ENCODE measurements at places on chromosomes 5 and 9. TPM values are rescaled to one million over a fixed set of nuclear protein-coding genes. Genes with fewer than 3 reads are reported as not detected.

GRCh38 chr9:95043826-95044225 lies 273.7 kb downstream of the FANCC start:
- no peak for DNase-seq

- peak; percentile 17 for DNase-seq
Observed at GRCh38 chr5:113034182-113034773, 57.7 kb downstream of the DCP2 start.

- no peak for DNase-seq
Observed at GRCh38 chr5:88142886-88143692, 125.6 kb downstream of the TMEM161B start.

- DNase-seq, result no peak
Observed at GRCh38 chr5:139186752-139187326, 11.3 kb downstream of the SIL1 start.

DNA sequence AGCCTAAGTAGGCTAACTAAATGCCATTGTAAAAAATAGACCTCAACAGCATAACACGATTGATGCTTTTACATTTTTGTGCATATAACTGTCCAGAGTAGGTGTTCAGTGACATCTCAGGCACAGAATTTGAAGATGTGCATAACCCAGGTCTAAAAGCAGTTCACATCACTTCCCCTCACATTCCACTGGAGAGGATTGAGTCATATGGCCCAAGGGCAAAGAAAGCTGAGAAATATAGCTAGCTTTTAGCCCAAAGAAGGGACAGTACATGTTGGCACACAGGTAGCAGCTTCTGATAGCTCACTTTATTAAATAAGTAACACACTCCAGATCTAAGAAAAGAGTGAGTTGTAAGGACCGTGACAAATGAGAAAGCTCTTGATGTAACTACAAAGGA lies 2259.5 kb upstream of the WWC1 start:
- no peak for DNase-seq

GRCh38 chr9:111919875-111920274 lies 23.3 kb downstream of the UGCG start:
- no peak for DNase-seq

GRCh38 chr5:169158764-169159163 lies 142.2 kb downstream of the SLIT3 start:
- DNase-seq, result no peak

DNA sequence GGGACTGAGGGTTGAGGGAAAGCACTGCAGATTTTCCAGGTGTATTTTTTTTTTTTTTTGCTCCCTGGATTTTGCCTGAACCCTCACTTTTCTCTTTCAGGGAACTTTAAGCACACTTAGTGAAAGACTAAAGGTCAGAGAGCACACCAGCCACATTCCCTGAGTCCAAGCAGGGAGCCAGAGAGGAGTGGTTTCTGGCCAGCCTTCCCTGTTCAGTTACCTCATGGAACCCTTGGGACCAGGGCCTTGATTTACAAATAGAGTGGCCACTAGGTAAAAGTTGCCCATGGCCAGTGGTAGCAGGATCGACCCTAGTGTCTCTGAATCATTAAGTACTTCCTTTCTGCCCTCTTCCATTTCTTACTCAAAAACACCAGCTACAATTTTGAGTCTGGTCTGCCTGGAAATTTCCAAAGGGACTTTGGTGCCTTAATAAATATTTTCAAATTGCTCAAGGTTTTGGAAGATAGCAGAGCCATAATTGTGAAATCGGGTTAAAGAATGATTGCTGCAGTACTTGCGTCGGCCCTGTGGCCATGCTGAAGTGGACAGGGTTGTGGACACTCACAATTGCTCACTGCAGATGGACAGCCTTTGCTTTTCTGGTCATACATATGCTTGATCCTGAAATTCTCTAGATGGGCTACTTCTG lies 14.5 kb downstream of the PALM2AKAP2 start:
- DNase-seq, result no peak

DNA sequence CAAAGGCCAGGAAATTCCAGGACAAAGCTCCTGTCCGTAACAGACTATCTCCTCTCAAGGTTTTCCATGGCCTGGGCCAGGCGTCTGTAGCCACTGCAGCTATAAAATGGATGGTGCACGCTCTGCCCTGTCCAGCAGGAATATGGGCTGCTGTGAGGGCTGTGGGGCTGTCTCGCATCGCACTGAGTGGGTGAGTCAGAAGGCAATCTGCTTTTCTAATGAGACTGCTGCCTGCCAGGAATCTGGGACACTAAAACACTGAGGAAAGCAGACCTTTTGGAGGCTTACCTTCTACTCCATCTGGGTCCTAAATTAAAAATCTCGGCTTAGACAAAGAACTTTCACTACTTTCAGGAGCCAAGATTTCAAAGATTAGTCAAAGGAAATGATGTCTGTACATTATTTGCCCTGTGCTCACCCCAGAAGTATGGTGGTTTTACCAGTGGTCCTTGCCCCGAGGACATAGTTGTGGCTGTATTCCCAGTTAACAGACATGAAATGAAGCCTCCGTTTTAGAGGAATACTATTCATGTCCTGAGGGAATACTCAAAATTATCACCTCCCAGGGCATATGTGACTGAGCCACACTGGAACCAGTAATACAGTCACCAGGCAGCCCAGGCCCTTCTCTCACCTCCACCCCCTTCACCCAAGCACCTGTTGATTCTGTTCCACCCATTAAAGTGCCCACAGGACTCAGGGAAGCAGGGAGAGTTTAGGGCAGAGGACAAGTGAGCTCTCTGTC lies 56.4 kb downstream of the PFDN1 start:
- no peak for DNase-seq

DNA sequence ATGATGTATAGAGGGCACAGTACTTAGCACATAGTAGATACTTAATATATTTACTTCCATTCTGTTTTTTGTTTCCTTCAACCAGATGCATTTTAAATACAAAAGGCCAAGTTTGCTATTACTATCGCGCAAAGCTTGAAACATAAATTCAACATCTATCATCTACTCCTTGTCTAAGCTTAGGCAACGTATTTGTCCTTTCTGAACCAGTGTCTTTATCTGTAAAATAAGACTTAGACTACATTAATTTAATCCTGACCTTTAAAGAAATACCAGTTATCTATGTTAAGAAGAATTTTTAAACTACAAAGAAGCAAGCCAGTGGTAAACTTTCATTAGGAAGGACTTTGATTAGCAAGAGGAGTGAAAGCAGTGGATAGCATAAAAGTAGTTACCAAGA lies 173.0 kb downstream of the WDR70 start:
- no peak for DNase-seq

DNA sequence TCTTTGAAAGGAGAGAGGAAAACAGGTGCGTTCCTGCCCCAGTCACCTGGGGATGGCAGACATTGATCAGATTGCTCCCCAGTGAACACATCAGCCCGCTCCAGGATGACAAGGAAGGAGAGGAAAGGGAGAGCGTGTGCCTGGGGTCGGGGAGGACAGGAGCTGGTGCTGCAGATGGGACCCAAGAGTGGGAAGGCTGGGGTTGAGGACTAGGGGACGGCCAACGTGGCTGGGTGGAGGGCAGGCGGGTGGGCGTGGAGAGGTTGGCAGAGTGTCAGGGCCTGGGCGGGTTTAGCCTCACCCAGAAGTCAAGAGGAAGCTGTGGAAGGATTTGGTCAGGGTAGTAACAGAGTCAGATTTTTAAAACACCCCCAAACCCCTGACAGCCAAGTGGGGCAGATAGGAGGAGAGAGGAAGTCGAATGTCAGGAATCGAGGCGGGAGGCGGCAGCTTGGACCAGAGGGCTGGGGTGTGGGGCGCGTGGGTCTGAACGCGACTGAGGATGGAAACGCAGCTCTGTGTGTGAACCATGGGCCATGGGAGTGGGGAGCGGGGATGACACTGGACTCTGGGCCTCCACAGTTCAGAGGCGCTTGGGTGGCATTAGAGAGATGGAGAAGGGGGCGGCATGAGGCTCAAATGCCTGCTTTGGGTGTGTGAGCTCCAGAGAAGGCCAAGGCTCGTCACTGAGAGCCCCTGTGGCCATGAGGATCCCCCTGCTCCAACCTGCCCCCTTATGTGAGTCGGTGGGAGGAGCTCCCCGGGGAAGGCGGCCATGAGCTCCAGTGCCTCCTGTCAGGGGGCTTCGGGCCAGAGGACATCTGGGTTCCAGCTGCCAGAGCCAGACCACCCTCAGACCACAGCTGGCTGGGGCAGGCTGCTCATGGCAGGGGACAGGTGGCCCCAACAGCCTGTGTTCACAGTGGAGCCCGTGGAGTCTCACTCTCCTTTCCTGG lies 24.6 kb downstream of the LAMC3 start:
- no peak for DNase-seq

GRCh38 chr5:127400539-127400938 lies 109.9 kb downstream of the MEGF10 start:
- no peak for DNase-seq

DNA sequence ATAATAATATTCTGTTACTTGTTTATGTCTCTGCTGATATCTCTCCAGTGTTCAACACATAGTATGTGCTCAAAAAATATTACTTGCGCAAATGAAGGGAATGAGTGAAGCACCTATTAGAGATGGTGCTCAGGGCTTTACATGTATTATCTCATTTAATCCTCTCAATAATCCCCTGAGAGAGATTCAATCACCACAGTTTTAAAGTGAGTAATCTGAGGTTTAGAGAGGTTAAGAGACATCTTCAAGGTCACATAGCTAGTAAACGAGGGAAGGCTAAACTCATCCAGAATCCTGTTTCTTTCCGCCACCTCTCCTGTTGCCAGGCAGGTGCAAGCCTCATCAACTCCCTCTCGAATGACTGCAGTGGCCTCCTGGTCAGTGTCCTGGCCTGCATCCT lies 82.0 kb downstream of the UGCG start:
- no peak for DNase-seq

GRCh38 chr5:35009657-35010056 lies 38.1 kb downstream of the AGXT2 start:
- DNase-seq, result no peak

The PRKAA1 gene
- 72.3 TPM for total RNA-seq

The PCDHGA6 gene
- total RNA-seq, result 0.11 TPM

The MSMP gene
- 0.89 TPM for total RNA-seq

The SLC25A2 gene
- 0.84 TPM for total RNA-seq

Data from activated CD8-positive, alpha-beta T cell treated with anti-CD3 and anti-CD28 coated beads, Interleukin-2, amount 10 ng/mL, durations not matched to agents 7 days and 5 days (primary cell).